Activated gamma-delta T cell treated with anti-CD3 and anti-CD28 coated beads, Interleukin-2, amount 50 U/mL, for 16 hours (primary cell): ENCODE measurements at places on chromosomes 1 and 21.
A peak's percentile ranks its signal among the peaks of the same experiment; 100 is the strongest.

- DNase-seq, result no peak
Observed at GRCh38 chr1:108814343-108815125, 42.4 kb downstream of the AKNAD1 start.

DNA sequence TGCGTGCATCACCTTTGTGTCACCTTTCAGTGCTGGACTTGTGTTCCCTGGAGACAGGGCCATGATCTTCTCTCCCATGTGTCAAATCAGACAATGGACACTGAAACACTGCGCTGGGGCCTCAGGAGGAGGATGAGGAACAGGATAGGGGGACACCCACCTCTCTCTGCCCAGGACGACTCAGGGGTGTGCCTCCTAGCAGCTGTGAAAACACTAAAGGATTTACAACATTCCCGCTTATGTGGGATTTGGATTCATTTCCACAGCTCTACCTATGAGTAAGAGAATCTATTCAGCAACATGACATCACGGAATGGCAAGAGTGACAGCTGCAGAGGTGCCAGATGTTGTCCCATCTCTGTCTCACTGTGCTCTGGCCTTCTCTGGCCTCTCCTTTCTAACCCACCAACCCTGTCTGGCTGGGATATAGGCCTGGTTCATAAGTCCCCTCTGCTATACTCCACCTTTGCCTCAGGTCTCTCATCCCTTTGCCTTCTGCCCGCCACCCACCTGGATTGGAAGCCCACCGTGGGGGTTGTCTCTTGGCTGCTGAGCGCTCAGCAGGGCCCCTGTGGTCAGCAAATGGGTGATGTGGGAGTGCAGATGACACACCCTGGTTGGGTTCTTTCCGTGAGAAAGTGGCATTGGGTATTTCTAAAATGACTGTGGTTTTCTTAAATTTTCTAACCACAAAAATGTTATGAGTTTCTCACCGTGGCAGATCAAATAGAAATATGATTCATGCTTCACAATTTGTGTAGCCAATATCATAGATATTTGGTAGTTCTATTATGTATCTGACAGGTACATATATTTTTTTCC, 47.1 kb upstream of the TLR5 start:
- peak; percentile 38 for DNase-seq

- no peak for DNase-seq
Observed at GRCh38 chr1:29784276-29785136, 548.2 kb downstream of the PTPRU start.

- DNase-seq, result no peak
Observed at GRCh38 chr1:19676438-19676922, 11.8 kb downstream of the HTR6 start.

GRCh38 chr1:240575981-240576662, 35.8 kb downstream of the GREM2 start:
- peak; percentile 0 for DNase-seq

GRCh38 chr1:179883745-179884138, 1.7 kb downstream of the TOR1AIP1 start:
- DNase-seq, result peak; percentile 37

GRCh38 chr1:153536012-153536670, 350 bp upstream of the S100A6 start:
- DNase-seq, result peak; percentile 77
